ENCODE measurements at places on chromosomes 2 and 18.

- DNase-seq: no peak
Observed at GRCh38 chr2:40516604-40517003, 64.7 kb upstream of the SLC8A1 start.

GRCh38 chr18:68830256-68831045 is 32.6 kb downstream of the CCDC102B start:
- DNase-seq: no peak

GRCh38 chr2:36677996-36678605 is 18.4 kb upstream of the VIT start:
- no peak for DNase-seq

GRCh38 chr2:116545286-116546068 is 1269.0 kb upstream of the DDX18 start:
- no peak for DNase-seq

DNA sequence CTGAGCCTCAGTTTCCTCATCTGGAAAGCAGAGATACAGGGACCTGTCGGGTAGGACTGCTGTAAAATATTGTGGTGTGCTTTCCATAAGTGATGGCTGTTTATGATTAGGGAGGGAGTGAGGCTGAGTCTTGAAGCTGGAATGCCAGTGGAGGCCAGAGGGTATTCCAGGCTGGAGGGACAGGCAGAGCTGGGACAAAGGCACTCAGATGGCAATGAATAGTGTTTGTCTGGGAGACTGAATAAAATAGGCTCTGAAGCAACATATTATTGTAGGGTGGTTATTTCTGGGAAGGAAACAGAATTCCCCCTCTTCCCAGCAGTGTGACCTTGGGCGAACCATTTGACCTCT is 120.7 kb downstream of the INHBB start:
- DNase-seq: no peak

DNA sequence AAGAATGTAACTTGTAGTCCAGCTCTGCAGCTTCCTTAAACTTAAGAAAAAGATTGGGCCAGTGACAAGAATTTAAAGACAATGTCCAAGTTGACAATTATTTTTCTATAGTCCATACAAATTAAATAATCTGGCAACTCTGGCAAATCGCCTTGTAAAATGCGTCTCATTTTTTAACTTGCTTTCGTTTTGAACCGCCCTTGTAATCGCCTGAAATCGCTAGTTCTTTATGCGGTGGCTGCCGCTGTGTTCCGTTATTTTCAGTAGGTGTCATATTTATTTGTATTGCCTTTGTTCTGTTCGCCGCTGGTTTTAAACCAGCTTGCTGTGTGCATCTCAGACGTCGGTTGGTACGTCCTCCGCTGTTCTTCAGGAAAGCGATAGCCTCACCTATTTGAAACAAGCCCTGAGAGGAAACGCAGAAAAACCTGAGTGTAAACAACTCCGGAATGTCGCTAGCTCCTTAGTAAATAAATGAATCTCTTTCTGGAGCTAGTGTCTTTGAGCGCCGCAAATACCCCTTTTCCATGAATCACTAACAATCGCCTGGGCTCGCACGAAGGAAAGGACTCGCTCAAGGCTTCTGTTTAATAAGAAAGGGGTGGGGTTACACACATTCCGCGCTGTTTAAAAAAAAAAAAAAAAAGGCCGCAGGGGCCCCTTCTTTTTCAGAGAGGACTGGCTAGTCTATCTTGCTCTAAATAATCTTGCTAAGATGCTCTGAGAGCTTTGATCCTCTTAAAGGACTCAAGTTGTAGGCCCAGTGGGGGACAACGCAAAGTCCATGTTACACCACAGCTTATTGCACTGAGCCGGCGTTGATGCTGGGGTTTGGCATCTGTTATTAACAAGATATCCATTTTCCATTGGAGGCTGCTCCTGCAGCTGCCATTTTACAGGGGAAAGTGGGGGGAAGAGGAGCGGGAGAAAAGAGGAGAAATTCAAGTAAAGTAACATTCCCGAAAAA is 3.0 kb downstream of the HOXD8 start:
- no peak for DNase-seq

DNA sequence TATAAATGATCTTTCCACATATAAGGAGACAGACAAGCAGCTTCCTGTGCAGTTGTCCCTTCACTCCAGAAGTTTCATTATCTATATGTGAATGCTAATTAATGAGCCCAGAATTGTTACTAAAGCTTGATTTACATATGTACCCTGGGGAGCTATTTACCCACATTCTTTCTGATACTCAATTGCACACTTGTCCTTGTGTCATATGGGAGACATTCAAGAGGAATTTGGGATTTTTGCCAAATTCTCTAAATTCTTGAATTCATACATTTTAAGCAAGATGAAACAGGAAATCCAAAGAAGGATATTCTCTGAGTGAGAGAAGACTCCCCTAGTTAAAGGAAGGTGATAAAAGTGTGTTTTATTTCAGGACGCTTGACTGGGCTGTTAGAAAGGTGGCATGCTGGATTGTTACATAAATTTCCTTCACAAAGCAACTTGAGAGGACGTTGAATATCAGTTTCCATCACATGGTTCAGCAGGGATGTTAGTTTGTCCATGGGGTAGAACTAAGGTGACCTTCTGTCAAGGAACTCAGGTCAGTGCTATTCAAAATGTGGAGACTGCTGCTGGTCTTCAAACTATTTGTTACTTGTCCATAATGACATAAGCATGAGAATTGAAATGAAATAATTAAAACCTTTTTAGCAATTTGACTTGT is 368.2 kb downstream of the IRS1 start:
- DNase-seq: no peak

DNA sequence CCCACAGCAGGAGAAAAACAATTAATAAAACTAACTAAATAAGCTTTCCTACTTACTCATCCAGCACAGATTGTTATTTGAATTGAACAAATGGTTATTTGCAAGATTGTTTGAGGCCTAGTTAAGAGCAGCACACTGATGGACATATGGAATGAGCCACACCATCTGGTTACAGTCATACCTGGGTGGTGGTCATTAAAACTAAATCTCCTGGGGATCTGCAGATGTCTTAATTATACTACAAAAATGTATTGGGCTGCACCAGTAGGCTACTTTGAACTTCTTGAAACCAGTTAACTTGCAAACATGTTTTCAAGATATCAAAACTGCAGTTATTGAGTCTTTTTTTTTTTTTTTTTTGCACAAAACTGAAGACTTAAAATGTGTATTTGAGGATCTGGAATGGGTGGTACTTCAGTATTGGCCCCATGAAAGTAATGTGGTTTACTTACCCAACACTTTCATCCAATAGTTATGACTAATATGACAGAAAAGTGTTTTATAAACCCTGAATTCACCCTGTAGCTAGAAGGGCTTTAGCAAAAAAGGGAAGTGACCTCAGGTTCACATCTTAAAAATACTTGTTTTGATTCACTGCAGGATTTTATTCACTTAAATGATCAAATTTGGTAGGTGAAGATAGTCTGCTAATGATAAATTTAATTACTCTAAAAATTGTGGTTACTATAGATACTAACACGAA is 10.8 kb downstream of the AGFG1 start:
- DNase-seq: no peak

DNA sequence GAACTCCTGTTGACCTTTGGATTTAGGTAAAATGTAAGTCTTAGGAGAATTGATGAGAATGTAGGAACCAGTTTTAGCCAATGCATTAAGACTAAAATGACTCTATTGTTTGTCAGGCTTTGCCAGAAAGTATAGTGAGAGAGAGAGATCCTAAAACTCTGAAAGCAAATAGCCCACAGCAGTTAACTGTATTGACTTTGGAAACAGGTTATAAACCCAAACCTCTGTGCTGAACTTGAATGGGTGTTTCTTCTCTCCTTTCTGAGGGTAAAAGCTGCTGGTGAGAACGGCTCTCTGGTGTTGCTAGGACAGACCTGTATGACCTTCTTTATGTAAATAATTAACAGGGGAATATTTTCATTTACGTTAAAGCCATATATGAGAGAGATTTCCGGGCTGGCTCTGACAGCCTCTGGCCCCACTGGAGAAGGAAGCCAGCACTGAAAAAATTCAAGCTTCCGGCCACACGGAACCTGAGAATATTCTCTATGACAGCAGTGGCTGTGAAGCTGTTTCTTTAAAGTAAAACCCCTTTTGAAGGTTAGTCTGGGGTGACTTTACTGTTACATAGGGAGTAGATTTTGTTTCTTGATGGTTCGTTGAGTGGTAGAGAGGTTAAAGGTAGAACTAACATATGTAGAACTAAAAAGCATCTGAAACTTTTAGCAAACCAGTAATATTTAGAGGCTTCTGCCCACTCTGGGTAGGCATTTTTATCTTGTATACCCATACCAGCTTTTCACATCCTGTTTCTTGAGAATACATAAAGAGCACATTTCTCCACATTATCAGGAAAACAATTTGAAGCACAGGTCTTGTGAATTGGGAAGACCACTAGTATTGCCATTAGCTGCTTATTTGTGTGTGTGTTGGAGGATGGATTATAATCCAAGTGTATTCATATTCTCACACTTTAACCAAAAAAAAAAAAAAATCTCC is 123.8 kb downstream of the SPTBN1 start:
- DNase-seq: peak; percentile 55

DNA sequence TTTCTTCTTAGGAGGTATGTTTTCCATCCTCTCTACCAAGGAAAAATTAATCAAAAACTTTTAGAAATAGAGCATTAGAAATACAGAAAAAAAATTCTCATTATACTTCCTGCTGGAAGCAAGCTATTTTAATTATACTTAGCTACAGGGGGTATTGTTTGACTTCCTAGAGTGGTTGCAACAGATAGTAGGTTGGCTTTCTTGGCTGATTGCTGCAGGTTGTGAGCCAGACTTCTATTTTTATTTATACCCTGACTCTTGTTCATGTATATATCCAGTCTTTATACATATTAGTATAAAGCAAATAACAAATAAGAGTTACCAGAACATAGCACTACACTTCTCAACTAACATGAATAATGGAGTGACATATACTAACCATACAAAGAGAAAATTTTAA is 460.8 kb upstream of the REG3G start:
- no peak for DNase-seq

GRCh38 chr2:236452238-236452637 is 117.4 kb upstream of the ACKR3 start:
- no peak for DNase-seq

DNA sequence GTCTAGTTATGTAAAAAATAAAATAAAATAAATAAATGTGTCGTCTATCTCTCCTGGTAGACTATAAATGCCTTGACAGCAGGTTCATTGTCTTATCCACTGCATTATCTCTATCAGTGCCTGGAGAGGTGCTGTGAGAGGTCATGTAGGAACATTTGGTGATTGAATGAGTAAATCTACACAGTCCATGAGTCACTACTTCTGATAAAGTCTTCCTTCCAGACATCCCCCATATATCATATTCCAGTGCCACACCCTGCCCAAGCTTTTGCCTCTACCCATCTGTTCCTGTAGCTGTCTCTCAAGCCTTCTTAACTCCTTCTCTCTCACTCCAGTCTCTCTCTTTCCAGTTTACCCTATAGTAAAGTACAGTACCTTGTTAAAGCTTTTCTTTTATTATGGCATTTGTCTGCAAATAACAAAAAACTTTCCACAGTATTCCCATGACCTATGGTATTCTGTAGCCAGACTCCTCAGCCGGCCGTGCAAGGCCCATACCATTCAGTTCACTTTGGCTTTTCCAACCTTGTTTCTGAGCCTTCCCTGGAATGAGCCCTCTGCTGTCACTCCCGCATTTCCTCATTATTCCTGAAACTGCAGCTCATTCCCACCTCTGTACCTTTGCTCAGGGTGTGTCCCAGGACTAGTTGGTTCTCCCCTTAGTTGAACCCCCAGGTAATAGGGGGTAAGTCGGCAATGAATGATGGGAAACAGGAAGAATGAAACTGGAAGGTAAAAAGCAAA is 37.5 kb downstream of the ANXA4 start:
- DNase-seq: no peak

GRCh38 chr2:175004980-175005732 is at the start of gene CHN1:
Gene CHN1, minus strand, starts transcription at chr2:175005381. Its CDS starts 469 bp downstream, at chr2:175004912.
- DNase-seq: peak; percentile 57

DNA sequence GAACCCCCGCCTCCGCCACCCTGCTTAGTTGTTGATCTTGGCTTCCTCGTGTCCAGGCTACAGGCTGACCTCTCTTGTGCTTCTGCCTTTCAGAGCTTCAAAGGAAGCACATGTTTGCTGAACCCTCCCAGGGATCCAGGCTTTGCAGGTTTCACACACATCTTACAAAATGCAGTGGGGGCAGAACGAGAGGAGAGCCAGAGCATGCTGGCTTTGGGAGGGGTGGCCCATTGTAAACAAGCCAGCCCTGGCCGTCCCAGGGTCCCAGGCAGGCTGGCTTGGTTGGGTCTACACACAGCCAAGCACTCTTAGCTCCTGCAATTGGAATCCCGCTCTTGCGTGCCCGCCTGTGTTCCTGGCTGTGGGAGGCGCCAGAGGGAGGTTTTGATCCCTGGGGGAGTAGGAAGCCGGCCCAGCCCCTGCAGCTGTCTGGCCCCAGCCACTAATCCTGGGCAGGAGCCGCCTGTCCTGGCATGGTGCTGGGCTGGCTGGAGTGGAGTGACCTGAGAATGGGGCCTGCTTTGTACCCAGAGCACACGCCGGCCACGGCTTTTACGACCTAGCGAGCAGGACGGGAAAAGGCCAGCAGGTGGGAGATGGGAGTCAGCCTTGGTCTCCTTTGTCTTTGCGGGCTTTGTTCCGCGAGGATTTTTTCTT is 53.9 kb downstream of the SH3BP4 start:
- no peak for DNase-seq

DNA sequence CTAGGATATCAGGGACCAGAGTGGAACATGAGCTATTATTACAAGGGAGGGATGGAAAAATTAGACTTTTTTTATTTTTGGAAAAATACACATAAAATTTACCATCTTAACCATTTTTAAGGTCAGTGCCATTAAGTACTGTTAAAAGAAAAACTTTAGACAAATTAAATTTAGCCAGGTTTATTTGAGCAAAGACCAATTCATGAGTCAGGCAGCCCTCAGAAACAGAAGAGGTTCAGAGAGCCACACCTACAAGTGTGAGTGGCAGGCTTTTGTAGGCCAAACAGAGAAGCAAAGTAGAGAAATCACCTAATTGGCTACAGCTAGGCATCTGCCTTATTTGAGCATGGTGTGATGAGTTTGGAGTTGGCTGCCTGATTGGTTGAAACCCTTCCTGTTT is 301.3 kb upstream of the RAB12 start:
- DNase-seq: no peak

DNA sequence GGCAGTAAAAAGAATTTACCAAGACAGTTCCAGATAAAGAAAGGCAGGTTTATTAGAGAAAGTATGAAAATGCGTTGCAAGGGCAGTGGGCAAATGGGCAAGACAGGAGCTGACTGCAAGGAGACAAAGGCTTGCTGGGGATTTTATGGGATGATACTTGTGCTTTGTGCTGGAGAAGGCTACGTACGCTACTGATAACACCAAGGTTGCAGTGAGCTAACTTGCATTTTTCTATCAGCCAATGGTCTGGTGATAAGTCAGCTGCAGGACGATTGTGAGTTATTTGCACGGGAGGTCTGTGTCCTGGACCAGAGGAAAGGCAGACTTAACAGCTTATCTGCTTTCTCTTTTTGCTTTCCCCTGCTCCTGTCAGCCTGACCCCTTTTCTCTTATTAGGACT is 116.5 kb downstream of the PMS1 start:
- DNase-seq: no peak

GRCh38 chr18:45916302-45916701 is 50.8 kb downstream of the EPG5 start:
- DNase-seq: no peak
